EL (cell line): ENCODE measurements at places on chromosomes 3 and 15.
A peak's percentile ranks its signal among the peaks of the same experiment; 100 is the strongest.

DNA sequence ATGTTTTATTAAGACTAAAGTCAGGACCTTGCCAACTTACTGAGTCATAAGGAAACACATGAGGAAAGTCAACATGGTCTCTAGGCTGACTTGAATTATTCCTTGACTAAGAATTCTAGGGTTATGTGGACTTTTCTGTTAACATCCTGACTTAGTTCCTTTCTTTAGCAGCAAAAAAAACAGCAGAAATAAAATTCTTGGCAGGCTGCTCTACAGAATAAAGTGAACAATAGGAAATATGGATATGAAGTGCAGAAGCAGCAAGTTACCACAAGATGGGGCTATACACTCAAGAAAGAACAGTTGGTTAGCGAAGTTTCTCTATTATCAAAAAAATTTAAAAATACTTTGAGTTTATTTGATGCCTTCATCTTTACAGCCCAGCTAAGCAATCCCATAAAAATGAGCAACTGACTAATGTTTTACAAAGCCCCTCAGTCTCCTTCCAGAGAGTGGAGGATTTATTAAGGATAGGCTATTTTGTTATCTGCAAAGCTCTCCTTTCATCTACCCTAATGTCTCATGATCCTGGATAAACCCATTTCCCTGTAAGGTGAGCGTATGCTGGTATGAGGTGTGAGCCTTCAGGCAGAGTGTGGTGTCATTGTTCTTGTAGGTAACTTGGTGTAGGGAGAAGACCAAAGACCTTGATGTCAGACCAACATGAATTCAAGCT, 23.1 kb upstream of the MCCC1 start:
- peak; percentile 61 for DNase-seq

DNA sequence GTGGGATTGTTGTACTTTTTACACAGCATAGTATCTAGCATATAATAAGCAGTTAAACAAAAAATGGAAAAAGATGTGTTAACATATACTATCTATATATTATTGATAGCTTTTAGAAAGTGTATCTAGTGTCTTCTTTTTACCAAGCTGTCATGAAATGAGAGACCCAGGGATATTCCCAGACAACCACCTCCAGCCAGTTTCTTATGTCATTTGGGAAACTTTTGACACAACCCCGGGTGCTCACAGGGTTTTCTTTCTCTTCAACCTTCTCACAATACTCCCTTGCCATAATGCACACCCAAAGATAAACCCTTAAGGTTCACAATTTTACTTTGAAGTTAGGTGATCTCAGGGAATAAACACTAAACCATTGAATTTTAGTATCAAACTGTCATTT, 4.8 kb upstream of the PLA1A start:
- DNase-seq = no peak

GRCh38 chr15:92807971-92808571, 92.1 kb upstream of the CHD2 start:
- no peak for DNase-seq

DNA sequence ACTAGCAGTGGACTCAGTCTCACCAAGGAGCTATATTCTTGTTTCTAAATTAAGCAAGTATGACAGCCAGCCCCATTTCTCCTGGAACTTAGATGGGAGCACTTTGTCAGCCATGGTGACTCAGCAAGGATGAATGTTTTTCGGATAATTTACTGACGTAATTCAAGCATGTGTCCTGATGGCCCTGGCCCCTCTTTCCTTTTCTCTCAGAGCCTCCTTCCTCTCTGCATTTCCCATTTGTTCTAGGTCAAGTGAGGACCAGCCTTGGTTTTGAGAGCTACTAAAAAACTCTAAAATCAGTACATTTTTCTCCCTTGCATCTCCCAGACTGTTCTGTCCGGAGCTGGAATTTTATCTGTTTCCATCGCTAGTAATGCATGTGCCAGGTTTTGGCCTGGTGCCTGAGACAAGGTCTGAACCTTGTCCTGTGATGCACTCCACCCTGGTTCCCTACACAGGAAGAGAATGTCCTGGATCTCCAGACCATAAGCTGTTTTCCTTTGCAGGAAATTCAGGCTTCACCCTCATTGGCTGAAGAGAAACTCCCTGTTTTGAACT, 256.6 kb upstream of the ROPN1 start:
- peak; percentile 91 for DNase-seq

DNA sequence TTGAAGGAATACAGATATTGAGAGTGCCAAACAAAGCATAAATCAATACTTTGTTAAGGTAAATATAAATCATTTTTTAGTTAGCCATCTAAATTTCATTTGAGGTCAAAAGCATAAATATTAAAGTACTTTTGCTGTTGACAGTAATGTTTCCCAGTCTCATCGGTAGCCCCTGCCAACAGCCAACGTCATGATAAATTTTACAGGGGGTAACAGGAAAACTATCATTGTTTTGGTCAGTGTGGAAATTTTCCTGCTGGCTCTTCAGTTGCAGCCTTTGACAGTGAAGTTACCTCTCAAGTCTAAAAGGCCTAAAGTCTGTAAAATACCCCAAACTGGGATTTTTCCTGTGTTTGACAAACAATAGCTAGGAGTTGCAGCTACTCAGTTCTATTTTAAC, 37.3 kb upstream of the TTC14 start:
- no peak for DNase-seq

DNA sequence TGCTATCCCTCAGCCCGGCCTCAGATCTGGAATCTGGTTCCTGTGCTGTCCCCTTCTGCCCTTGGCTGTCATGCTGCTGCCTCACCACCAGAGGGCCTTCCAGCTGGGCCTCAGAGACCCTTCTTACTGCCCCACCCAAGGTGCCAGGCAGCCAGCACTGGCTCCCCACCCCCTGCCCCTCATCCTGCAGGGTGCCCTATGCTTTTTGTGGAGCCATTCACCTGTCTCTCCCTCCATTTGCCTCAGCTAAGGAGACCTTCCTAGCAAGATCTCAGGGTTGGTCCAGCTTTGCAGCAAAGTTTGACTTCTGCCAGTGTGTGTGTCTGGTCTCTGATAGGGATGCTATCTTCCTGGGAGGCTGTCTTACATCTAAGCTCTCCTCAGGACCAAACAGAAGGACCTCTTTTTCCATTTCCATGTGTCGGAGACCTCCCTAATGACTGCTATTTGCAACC, 1.9 kb upstream of the VWA5B2 start:
- DNase-seq = peak; percentile 41

GRCh38 chr15:89877083-89877425, 16.7 kb downstream of the AP3S2 start:
- no peak for DNase-seq

DNA sequence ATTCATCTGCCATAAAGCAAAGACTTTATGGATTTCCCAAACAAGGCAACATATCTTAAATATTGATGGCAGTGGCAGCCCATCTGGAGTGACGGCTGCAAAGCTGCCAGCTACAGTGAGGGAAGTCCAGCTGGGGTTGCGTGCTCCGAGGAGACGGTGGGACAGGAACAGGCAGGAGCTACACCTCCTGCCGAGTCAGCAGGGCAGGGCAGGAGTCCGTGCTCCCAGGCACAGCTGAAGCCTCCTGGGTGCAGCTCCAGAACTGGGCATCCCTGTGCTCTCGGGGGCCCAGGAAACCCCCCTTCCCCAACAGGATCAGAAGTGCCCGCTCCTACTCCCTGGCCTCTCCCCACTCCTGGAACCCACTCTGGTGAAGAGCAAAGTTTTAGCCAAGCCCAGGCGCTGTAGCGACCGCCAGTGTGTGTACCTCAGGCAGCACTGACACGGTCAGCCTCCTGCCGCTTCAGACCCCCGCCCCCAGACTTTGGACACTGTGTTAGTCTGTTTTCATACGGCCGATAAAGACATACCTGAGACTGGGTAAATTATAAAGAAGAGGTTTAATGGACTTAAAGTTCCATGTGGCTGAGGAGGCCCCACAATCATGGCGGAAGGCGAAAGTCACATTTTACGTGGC, 556.4 kb upstream of the CCDC54 start:
- no peak for DNase-seq

DNA sequence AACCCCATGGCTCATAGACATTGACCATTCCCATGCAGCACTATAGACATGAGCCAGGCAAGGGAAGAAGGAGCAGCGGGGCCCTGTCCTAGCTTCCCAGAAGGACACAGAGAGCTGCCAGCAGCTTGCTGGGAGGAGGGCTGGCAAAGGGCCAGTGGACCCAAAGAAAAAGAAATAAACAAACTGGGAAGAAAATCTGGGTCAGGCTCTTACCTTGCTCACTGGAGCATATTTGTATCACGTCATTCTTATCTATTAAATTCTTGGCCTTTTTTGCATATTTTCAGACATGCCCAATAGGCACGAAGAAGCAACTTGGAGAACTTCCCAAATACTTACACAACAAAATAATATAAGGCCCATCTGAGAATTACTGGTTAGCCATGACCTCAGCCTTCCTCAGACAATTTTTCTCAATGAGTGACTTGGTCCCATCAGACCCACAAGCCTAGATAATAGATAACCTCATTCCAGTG, 28.4 kb downstream of the RASGRP1 start:
- DNase-seq = peak; percentile 98

- no peak for DNase-seq
Observed at GRCh38 chr3:27127879-27128278, 241.3 kb downstream of the NEK10 start.

DNA sequence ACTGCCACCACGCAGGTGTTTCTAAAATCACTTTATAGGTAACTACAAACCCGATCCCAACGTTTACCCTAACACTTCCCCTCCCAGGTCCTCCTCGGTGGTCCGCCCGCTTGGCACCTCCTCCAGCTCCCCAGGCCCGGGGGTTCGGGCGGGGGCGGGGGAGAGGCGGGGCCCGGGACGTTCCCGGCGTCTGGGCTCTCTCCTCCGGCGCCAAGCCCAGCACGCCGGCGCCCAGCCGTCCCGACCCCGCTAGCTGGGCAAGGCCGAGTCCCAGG, 562 bp downstream of the CGGBP1 start:
- no peak for DNase-seq
